Mesenteric fat pad (tissue), 1 donor: ENCODE measurements at places on chromosomes 16 and 17. TPM values are rescaled to one million over a fixed set of nuclear protein-coding genes. Genes with fewer than 3 reads are reported as not detected.

The ZSCAN10 gene
- total RNA-seq: not detected

The ANKFN1 gene
- total RNA-seq: 1.3 TPM

The SLC6A2 gene
- total RNA-seq: 0.64 TPM

The ZNF629 gene
- 10.4 TPM for total RNA-seq

The ARL5C gene
- total RNA-seq: not detected

The TAC4 gene
- total RNA-seq: not detected

The TRAF7 gene
- total RNA-seq: 63.5 TPM

The RHBDL1 gene
- 0.84 TPM for total RNA-seq

The HSD17B1 gene
- total RNA-seq: 3.2 TPM
